ENCODE measurements at places on chromosomes 13 and 19.

GRCh38 chr13:30744681-30745077, 9.3 kb downstream of the ALOX5AP start:
- DNase-seq, result no peak

DNA sequence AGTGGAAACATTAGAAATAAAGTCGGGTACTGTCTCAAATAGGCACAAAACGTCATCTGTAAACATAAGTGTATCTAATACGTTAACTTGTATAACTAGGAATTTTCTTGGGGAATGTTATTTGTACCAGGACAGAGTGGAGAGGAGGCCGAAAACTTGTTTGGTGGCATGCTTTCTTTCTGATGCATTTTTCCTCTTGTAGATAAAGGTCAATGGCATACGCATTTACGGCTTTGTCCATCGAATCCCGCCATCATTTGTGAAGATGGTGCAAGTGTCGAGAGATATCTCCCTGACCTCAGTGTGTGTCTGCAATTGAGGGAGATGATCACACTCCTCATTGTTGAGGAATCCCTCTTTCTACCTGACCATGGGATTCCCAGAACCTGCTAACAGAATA, 4.7 kb downstream of the LGALS13 start:
- DNase-seq, result no peak

GRCh38 chr13:56670563-56670962, 470.2 kb upstream of the PRR20A start:
- DNase-seq, result no peak

DNA sequence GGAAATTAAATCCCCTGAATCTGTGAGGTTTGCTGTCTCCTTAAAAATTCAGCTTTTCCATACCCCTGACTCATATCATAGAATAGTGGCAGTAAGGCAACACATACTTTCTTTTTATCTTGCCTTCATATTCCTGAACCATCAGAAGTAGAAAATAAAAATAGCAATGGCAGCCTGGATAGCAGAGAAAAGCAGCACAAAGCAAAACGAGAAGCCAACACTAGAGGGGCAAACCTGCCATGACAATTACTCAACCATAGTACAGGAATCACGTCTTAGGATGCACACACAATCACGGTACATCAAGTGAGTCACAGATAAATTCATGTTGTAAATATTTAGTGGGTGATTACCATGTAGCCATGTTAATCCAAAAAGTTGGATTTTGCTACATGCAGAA, 343.0 kb downstream of the ITGBL1 start:
- no peak for DNase-seq

DNA sequence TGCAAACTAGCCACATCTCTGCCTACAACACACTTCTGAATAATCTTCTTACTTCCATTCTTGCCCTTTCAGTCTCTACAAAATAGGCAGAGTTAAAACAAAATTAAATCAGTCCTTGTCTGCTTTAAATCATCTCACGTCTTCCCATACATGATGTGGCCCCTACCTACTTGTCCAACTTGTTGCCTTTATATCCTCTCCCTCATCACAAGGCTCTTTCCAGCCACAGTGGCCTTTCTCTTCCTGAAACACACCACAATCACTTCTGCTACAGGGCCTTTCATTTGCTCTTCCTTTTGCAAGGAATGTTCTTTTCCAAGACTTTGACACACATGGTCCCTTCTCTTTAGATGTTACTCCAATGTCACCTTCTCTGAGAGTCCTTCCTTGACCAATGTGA, 1.7 kb downstream of the RBM26 start:
- no peak for DNase-seq

DNA sequence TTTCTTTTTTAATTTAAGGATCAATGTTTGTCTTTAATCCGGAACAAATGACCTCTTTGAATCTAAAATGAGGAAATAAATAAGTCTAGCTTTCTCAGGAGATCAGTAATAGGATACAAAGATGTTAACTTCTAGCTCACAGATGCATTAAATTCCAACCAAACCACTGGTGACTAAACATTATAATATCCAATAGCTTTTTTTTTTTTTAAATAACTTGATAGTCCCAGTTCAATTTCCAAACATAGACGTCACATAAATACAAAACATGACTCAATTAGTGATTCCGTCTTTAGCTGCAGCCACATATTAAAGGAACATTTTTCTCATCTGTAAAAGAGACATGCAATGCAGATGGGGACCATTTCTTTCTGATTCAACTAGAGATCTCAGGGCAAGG, 390.5 kb upstream of the PCDH9 start:
- DNase-seq, result no peak

GRCh38 chr19:46355234-46356148, 8.6 kb downstream of the PPP5C start:
- DNase-seq, result no peak

GRCh38 chr19:47603706-47604565, 5.0 kb upstream of the BICRA start:
- no peak for DNase-seq

DNA sequence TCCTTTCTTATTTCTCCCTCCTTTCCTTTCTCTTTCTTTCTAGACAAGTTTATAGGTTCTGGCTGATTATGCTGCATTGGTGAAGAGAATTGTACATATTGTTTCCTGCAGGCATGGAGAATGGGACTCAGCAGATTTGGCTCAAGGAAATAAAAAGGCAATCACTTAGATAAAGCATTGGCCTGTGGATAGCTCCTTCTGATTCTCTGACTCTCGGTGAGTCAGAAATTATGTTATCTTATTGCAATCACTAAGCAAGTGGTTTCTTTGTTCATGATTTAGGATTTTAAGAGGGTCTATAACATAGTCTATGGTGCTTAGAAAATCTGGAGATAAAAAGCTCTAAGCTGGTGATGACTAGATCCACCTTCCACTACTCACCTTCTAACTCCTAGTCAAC, 54.0 kb upstream of the POSTN start:
- DNase-seq, result no peak

DNA sequence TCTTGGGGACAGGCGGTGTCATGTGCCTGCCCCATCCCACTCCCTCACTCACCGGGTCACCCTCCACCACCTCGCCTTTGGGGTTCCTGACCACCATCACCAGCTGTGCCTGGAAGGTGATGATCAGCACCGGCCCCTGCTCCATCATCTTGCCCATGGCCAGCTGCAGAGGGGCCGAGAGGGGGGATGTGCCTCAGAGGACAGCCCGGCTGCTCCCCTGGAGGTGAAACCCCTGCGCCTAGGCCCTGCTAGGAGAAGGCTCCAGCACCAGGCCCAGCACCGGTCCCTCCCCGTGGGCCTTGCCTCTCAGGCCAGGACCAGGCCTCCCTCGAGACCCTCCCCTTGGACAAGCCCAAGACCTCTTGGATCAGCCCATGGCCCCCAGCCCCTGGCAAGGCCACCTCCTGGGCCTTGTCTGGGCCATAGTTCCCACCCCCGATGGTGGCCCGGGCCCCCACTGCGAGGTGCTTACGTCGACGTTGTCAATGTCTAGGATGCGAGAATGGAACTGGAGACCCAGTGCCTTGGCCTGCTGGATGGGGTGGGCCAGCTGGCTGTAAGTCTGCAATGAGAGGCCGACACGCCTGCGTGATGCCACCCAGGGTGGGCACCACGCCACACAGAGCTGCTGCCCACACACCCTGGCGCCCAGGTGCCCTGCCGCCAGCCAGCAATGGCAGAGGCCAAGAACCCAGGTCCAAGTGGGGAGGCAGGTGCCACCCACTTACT, 1.8 kb upstream of the CTXN1 start:
- no peak for DNase-seq

DNA sequence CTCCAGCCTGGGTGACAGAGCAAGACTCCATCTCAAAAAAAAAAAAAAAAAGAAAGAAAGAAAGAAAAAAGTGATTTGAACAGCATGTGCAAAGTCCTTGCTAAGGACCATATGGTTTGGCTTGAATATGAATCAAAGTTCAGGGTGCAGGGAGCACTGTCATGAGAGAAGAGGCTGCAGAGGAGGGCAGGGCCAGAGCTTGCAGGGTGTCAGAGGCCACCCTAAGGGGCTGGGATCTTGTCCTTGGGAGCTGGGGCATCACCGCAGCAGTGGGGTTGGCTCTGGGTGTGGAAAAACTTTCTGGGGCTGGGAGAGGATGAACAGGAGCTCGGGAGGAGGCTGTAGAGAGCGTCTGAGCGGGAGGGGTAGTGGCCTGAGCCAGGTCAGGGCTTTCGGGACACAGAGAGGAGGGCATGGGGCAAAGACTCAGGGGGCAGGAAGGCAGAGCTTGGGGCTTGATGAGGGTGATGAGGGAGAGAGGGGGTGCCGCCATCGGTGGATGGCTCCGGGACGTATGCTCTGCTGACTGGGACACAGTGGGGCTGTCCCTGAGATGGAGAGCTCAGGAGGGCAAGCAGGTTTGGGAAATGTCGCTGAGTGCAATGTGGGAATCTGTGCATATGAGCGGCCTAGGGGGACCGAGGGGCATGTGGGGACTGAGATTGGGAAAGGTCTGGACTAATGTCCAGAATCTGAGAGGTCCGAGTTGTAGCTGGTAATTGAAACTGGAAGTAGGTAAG, 3.0 kb downstream of the TRPM4 start:
- DNase-seq, result no peak

- DNase-seq, result no peak
These were observed 2.9 kb upstream of the UFM1 start for GRCh38 chr13:38346764-38347163.

DNA sequence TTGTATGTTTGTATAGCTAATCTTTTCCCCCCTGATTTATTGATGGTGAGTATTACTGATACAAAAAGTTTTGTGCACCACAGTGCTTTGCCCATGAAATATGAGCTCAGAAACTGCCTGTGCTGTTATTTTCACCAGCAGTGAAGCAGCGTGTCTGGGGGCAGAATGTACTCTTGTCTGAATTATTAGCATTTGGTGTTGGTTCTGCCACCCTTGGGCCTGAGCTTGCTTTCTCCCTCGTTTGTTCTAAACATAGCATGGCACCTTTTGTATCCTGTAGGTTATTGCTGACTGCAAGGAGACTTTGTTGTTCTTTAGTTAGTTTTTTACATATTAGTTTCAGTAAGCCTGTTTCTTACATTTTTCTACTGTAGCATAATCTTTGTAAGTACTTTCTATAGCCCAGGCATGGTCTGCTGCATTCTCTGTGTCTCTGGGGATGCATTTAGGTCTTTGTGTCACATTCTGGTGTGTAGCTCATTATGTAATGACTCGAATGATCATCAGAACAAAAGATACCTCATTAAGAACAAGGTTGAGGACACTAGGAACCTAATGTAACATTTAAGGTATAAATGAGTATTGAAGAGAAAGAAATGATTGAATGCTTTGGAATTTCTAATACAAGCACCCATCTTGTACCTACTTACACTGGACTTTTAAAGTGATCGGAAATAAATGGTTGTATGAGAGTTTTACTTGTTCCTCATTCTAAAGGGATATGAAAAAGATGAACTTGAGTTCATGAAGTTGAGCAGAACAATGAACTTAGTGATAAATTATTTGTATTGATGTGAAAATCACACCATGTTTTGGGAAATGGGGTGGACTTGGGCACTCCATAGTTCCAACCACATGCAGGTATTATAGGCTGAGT, 50.3 kb upstream of the GPI start:
- DNase-seq, result no peak

GRCh38 chr13:108827646-108828045, 198.2 kb downstream of the MYO16 start:
- DNase-seq, result no peak

DNA sequence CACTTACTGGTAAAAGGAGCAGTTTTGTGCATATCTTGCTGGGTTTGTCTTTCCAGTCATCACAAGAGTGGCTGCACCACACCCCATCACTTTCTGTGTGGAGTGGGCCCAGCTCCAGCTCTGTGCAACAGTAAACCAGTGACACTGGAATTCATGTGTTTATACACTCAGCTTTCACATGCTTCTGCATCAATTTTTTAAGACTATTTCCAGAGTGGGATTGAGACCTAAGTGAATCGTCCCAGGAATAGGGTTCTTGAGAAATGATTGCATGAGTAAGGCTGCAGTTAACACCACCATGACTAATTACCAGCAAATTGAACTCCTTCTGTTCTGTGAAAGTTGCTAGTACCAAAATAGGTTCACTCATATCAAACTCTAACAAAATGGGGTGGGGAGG, 5.3 kb upstream of the CFAP97D2 start:
- no peak for DNase-seq

- DNase-seq, result no peak
These were observed 555.9 kb downstream of the DIAPH3 start for GRCh38 chr13:59607780-59608233.

DNA sequence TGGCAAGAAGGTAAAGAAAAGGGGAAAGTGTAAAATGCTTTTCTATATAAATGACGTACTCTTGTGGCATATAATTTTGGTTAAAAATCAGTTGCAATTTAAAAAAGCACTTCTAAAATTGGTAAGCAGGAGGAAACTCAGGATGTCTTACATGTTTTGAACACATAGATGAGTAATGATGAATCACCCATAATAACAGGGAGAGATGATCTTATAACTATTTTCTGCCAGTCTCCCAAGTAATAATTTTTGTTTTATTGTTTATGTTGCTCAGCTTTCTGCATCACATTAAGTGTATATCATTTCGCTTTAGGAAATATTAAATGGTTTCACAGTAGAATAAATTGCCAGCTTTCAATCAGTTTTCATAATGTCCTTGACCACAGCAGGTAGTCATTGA, 1430.7 kb upstream of the PCDH20 start:
- DNase-seq, result no peak

GRCh38 chr13:101626925-101627555, 174.6 kb downstream of the ITGBL1 start:
- DNase-seq, result no peak

DNA sequence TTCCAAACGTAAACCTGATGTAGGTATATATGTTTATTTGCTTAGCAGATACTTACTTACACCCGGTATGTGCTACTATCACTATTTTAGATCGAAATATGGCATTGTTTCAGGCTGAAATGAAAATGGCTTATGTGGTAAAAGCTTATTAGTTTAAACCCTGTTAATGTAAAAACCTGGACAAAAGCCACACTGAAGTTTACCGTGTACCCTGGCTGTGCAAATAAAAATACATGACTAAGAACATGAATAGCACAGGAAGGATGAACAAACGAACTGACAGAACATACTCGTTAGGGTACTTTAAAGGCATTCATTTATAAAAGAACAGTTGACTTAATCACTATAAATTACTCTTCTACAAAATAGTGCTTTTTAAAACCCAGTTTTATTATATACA, 6.6 kb downstream of the CLDN10 start:
- DNase-seq, result no peak

Measured in HS-27A (cell line).